ENCODE measurements at places on chromosomes 16 and 17.

DNA sequence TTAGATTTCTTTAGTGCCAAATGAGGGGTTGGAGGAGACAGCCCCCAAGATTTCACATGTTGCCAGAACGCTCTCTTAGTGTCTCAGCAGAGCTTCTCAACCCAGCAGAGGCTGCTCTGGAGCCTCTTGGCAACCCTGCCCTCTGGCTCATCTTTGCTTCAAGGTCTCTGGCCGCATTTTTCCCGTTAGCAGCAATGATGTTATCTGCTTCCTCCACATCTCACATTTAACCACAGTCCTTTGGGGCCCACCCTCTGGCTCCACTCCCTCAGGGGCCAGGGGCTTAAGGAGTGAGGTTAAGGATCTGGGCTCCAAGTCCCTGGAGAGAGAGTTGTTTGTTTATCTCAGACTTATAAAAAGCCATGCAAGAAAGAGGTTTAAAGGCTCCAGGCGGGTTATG is 3.3 kb upstream of the XYLT1 start:
- no peak for DNase-seq

DNA sequence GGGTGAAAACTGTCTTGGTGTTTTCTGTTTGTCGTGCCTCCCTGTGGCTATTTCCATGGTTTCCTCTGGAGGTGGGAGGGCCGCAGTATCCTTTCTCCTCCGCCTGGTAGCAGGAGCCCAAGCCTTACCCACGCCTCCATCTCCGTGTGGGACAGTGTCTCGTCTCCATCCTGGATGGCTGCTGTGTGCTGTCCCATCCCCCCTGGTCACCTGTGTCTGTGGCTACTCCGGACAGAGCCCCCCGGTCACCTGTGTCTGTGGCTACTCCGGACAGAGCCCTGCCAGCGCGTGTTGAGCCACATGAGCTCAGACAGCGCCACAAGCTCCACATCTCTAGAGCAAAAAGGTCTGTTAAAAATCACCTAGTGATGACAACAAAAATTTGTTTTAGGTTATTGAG is 198.2 kb upstream of the CHMP6 start:
- no peak for DNase-seq

DNA sequence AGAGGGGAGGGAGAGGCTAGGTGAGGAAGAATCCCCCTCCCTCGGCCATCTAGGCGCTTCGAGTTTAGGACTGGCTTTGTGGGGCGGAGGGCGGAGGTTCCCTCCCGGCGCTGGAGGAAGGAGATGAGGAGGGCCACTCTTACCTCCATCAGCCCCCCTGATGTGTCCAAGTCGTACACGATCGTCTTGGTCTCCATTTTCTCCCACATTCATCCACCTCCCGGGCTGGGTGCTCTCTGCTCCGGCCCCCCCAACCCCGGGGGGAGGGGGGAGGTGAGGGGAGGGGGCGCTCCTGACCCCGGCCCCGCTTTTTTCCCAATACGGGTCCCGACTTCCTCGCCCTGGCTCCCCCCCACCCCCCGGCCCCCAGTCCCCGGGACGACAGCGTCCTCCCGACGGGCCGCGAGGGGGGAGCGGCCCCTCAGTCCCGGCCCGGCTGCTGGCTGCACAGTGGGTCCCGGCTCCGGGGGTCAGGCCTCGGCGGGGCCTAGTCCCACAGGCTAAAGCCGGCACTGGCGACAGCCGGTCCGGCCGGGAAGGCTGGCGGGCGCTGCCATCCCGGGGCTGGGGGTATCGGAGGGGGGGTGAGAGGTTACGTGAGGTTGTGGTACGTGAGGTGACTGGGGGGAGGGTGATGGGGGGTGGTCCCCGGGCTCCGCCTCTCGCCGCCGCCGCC is 428 bp downstream of the PHF12 start:
- peak; percentile 35 for DNase-seq

DNA sequence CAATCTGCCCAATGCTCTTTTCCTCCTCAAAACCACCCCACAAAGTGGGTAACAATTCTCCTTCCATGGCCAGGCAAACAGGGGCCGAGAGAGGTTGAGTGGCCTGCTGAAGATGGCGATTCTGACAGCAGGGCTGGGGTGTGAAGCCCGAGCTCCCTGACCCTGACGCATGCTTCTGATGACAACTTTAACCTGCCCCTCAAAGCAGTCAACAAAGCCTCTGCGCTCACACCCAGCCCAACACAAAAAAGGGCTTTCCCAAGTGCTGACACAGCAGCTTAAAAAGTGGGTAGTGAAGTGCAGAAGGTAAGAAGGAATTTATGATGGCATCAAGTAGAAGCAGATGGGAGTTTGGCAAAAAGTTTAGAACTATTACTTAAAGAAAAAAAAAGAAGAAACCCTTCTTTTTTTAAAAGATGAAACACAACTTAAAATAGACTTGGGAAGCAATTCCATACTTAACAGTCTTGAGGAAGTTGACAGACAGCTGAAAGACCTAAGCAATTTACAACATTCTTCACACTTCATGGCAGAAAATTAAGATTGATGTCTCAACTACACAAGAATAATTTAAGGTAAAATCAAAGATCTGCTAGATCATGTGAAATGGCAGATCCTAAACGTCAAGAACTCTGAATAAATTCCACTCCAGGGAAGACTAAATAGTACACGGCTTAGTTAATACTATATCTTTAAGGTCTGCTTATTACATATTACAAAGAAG is 133.9 kb downstream of the PARN start:
- DNase-seq: no peak

DNA sequence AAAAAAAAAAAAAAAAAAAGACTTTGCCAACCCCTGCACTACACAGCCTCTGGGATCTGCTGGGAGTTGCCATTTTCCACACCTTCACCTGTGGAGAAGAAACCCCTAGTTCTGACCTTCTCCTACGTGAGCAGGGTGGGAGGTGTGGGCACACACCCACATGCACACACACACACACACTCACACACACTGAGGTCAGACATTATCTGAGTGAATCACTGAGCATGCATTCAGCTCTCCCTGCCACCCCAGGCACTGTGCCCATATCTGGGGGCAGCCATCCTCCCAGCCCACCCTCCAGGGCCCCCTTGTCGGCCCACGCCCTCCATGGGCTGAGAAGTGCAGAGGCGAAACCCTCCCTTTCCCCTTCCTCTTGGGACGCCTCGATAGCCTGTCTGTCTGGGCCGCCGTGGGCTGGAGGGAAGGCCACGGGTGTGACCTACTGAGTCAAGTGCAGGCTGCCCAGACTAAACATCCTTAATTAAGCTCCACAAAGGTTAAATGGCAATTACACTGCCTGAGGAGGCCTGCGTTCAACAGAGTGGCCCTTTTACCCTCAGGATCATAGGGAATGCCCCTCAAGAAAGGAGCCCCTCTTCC is 143.8 kb downstream of the C16orf95 start:
- DNase-seq: no peak

GRCh38 chr17:80952291-80952690 is 39.4 kb upstream of the CHMP6 start:
- no peak for DNase-seq

GRCh38 chr16:48014349-48015135 is 141.3 kb downstream of the ABCC12 start:
- no peak for DNase-seq

- DNase-seq: no peak
Observed at GRCh38 chr16:49513040-49513439, 139.4 kb downstream of the C16orf78 start.

- no peak for DNase-seq
Observed at GRCh38 chr17:41599680-41600079, 12.9 kb downstream of the KRT16 start.

DNA sequence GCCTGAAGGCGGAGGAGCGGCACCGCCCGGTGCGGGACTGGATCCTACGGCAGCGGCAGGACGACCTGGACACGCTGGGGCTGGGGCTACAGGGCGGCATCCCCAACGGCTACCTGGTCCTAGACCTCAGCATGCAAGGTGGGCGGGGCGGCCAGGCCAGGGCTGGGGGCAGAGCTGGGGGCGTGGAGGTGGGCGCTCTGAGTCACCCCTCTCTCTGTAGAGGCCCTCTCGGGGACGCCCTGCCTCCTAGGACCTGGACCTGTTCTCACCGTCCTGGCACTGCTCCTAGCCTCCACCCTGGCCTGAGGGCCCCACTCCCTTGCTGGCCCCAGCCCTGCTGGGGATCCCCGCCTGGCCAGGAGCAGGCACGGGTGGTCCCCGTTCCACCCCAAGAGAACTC is 7.9 kb downstream of the MSLN start:
- DNase-seq: no peak

- peak; percentile 44 for DNase-seq
Observed at GRCh38 chr16:56609463-56609921, 1.1 kb downstream of the MT2A start.

DNA sequence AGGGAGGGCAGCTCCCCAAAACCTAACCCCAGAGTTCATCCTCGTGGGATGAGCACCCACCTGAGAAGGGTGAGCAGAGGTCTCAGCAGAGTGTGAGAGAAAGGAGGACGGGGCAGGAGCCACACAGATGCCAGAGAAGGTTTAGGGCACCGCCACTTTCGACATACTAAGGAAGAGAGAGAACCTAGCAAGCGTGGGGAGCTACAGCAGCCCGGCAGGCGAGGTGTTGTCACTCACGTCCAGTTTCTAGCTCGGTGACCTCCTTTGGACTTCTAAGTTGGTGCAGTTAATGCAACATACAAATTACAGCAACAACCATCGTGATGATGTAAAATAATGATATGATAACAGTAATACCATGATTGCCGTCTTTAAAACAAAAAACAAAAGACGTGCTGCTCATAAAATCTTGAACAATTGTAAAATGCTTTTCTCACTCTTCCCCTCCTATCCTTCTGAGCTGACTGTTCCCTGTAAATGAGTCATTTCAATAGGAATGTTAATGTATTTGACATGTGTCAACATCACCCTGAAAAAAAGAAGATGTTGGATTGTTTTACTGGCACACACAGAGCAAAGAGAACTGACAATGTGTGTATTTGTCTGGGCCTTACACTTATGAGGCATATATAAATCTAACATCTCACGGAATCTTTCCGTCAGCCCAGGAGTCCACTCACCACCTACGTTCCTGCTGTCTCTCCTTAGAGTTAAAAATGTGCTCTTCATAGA is 158.2 kb upstream of the MAF start:
- no peak for DNase-seq

GRCh38 chr16:85436636-85437165 is 176.4 kb upstream of the GSE1 start:
- DNase-seq: no peak

- DNase-seq: no peak
Observed at GRCh38 chr16:14371778-14372431, 258.2 kb downstream of the PARN start.

DNA sequence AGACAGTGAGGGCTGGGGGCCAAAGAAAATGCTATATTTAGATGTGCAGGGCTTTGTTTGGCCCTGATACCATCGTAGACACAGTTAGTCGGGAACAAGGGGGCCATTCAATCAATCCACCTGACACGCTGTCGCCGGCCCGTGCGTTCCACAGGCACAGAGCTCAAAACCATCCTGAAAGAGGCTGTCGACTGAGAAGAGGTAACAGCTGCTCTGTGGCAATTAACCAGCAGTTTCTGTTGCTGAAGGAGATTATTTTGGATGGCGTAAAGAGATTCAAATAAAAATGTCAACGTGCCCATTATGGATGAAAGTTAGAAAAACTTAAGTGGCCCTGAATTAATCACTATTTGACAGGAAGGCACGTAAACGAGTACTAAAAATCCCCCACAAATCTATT is 276.2 kb upstream of the IRX5 start:
- no peak for DNase-seq

- DNase-seq: no peak
Observed at GRCh38 chr17:48351911-48352332, 78.1 kb downstream of the SKAP1 start.

DNA sequence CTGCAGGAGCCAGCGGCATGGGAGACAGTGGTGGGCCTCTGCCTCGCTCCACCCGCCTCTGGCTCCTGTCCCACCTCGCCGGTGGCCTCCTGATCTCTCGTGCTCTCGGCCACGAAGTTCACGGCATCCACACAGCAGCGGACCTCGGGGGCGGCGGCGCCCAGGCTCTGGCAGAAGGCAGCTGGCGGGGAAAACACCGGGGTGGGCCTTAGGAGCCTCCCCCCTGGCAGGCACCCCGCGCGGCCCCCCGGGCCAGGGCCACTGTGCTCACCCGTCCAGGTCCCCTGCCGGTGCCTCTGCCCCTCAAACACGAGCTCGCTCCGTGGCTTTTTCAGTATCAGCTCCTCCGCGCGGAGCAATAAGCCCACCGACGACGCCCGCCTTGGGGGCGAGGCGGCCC is 409 bp upstream of the C17orf107 start:
- no peak for DNase-seq

- no peak for DNase-seq
Observed at GRCh38 chr17:4499431-4500190, 930 bp downstream of the SPNS2 start.

- no peak for DNase-seq
Observed at GRCh38 chr16:1953734-1954133, 755 bp downstream of the RPL3L start.

- no peak for DNase-seq
Observed at GRCh38 chr17:58247511-58248363, 9.4 kb downstream of the LPO start.

DNA sequence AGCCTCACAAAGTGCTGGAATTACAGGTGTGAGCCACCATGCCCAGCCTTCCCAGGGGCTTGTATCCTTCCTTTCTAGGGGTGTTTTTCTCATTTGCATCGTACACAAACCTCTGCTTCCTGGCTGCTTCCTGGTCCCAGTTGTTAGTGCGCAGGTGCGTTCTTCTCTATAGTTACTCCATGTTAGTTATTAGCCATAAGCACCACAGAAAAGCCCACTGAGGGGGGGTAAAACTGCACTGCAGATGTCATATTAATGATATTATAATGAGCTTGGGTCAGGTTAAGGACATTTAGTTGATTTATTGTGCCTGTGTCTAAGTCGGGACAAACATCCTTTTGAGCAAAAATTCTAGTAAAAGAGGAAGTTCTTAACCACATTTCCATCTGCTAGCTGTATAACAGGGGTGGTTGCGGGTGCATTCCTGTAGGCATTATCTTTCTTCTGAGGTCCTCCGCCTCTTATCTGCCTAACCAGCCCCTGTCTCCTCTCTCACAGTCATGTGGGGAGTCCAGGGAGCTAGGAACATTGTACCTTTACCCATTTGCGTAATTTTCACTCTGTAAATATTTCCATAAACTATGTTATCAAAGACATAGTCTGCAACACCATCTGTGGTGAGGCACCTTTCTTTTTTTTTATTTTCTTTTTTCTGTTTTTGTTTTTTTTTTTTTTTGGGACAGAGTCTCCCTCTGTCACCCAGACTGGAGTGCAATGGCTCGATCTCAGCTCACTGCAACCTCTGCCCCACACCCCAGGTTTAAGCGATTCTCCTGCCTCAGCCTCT is 23.6 kb upstream of the ATF7IP2 start:
- no peak for DNase-seq

Measured in activated effector memory CD4-positive, alpha-beta T cell treated with Interleukin-2 at 50 U/mL for 16 hours (primary cell).